ENCODE measurements at places on chromosomes 3 and 15.

DNA sequence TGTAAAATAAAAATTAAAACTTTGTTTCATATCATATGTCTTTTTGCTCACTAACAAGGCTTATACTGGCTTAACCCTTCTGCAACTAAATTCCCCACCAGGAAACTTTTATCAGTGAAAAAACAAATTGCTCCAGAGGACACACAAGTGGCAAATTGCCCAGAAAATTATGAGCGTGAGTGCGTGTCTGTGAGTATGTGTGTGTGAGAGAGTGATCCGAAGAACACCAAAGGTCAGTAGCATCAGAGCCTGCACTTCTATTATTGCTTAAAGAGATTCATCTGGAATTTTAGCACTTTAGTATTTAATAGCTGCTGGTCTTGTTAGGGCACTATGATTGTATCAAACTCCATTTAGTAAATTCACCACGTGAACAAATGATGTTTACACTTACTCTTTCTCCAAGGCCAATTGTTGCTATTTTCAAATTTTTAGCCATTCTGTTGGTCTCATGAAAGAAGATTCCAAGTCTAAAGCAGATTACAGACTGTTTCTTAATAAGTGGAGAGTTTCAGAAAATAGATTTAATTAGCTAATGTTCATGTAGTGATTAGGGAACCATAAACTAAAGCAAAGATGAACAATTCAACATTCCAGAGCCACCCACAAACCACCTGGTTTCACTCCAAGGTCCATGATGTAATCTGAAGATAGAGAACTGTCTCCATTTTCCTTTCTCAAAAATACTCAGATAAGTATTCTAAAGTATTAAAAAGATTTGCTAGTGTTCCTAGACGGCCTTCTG is 91.1 kb upstream of the IL12A start:
- no peak for DNase-seq

GRCh38 chr15:88487178-88487795 is 19.8 kb downstream of the MRPS11 start:
- no peak for DNase-seq

DNA sequence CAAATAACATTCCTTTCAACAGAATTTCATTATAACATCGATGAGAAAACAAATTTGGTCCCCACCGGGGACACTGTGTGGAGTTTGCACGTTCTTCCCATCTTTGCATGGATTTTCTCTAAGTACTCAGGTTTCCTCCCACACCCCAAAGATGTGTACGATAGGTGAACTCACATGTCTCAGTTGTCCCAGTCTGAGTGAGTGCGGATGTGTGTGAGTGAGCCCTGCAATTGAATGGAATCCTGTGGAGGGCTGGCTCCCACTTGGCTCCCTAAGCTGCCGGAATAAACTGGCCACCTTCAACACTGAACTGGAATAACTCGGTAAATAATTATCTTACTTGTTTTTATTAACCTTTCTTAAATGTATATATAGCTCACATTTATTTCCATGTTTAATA is 77.0 kb downstream of the TRANK1 start:
- DNase-seq = no peak

- no peak for DNase-seq
Measured at GRCh38 chr3:155202626-155203025, 90.9 kb downstream of the STRIT1 start.

DNA sequence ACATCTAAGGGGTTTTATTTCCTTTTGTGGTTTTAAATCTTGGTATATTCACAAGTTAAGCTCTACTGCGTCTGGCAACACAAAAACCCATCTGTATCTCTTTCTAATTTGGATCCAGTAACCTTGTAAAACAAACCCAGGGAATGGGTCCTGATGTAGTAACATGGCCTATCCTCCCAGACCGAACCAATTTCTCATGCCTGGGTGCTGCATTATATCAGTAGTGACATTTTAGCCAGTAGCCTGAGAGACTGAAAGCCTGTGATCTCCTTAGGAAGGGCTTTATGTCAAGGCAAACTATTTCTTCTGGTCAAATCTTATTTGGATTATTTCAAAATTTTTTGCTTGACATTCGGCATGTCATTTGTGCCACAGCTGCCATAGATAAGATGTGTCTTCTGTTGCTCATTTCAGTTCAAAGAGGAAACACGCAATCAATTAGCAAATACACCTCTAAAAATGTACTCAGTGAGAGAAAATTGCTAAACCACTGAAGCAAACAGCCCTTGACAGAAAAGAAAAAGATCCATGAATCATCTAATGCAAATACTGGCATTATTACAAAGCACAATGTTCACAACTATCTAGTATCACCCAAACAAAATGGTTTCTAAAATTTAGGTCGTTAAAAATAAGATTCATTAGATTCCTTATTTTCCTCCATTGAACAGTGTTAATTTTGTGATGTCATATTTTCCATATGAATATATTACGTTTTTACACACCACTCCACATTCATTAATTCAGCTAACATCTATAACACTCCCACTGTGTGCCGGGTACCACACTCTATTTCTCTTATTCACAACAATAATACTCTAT is 4.0 kb downstream of the NPTN start:
- no peak for DNase-seq

Measured in naive B cell (primary cell).